CD4-positive, alpha-beta memory T cell (primary cell): ENCODE measurements at places on chromosomes 3 and 15. TPM values are rescaled to one million over a fixed set of nuclear protein-coding genes. Genes with fewer than 3 reads are reported as not detected.

DNA sequence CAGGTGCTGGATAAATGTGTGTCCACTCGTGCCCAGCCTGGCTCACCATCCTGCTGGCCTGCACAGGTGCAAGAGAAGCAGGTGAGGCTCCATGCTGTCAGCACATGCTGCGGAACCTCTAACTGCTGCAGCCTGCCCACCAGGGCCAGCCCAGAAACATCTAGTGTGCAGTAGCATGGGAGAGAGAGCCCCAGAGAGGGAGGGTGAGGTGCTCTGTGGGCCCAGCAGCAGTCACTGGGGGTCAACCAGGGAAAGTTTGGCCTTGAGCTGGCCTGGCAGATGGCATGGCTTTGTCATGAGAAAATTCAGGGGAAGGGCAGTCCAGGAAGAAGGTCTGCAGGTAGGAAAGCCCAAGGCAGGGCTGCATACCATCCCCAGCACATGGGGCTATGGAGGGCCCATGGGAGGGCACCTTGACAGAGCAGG lies 18.2 kb upstream of the PRR23E start:
- no peaks in the 10 kb centered on the region for H3K36me3 ChIP-seq
- H3K4me3 ChIP-seq: no peak overlapping the region
- H3K27me3 ChIP-seq: no peaks in the 10 kb centered on the region
- no peaks in the 10 kb centered on the region for H3K4me1 ChIP-seq

- H3K36me3 ChIP-seq: no peaks in the 10 kb centered on the region
- peaks cover 9% of the 10 kb centered on the region for H3K4me1 ChIP-seq
- H3K27ac ChIP-seq: no peak overlapping the region
Measured at GRCh38 chr15:32716216-32716914, 1.4 kb upstream of the GREM1 start.

GRCh38 chr15:50244153-50244552 lies 21.4 kb downstream of the HDC start:
- no peaks in the 10 kb centered on the region for H3K27me3 ChIP-seq
- peaks cover 17% of the 10 kb centered on the region for H3K4me1 ChIP-seq
- H3K27ac ChIP-seq: no peak overlapping the region
- no peak for DNase-seq
- no peaks in the 10 kb centered on the region for H3K36me3 ChIP-seq
- H3K4me3 ChIP-seq: no peak overlapping the region

DNA sequence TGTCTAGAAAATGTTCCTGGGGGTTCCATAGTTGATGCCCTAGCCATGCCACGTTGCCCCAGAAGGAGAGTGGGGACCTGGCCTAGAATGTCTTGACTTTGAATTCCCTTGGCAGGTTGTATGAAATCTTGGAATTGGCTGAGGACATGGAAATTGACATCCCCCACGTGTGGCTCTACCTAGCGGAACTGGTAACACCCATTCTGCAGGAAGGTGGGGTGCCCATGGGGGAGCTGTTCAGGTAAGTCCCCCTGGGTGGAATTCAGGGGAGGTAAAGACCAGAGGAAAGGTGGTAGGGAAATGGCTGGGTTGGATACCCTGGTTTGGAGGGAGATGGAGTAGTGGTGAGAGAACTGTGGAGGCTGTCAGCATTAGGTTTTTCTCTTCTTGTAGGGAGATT lies 8.9 kb upstream of the FAM131A start:
- DNase-seq: no peak
- H3K4me1 ChIP-seq: no peaks in the 10 kb centered on the region

- no peak for DNase-seq
- H3K36me3 ChIP-seq: no peaks in the 10 kb centered on the region
- H3K27ac ChIP-seq: no peak overlapping the region
- H3K4me3 ChIP-seq: no peak overlapping the region
Measured at GRCh38 chr3:157692468-157692867, 189.3 kb upstream of the VEPH1 start.

CIDEC gene
- not detected for total RNA-seq

DNA sequence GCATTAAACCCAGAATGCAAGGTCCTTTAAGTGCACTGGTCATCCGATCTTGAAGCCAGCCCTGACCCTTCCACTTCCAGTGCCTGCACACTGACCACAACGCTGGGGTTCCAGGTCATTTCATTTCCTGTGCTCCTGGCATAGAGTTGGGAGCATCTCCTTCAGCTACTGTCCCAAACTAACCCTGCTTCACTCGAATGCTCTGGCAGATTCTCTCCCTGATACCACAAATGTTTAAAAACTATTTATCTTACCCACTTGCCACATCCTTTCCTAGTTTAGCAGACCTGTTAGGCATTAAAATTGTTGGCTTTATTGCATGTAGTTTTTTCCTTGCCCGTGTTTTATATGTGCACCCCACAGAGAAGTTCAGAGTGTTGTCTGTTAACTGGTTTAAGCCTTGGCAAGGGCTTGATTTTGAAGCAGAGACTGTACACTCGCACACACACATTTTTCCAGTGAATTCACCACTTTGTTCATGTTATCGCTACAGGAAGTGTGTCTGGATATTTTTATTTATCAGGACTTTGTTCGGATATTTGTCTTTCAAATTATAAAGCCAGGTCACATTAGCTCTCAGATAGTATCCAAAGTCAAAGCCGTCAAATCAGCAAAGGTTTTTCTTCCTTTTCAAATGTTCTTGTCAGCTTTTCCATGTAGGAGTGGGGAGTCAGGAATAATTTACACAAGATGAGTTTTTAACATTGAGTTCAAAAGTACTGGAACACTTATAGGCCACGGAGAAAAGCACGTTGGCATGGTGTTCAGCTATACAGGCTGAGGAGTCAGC lies 77.3 kb downstream of the ABI3BP start:
- no peaks in the 10 kb centered on the region for H3K4me1 ChIP-seq
- H3K36me3 ChIP-seq: no peaks in the 10 kb centered on the region
- H3K27me3 ChIP-seq: no peaks in the 10 kb centered on the region
- no peak overlapping the region for H3K4me3 ChIP-seq
- no peak overlapping the region for H3K27ac ChIP-seq

- H3K4me1 ChIP-seq: no peaks in the 10 kb centered on the region
- no peak for DNase-seq
- H3K27ac ChIP-seq: no peak overlapping the region
- H3K27me3 ChIP-seq: no peaks in the 10 kb centered on the region
- no peaks in the 10 kb centered on the region for H3K36me3 ChIP-seq
- H3K4me3 ChIP-seq: no peak overlapping the region
Measured at GRCh38 chr15:70826634-70827033, 27.3 kb downstream of the LARP6 start.

LYSMD2 gene
- total RNA-seq: 35.2 TPM

RTP1 gene
- total RNA-seq: not detected

BNC1 gene
- total RNA-seq: not detected

DNA sequence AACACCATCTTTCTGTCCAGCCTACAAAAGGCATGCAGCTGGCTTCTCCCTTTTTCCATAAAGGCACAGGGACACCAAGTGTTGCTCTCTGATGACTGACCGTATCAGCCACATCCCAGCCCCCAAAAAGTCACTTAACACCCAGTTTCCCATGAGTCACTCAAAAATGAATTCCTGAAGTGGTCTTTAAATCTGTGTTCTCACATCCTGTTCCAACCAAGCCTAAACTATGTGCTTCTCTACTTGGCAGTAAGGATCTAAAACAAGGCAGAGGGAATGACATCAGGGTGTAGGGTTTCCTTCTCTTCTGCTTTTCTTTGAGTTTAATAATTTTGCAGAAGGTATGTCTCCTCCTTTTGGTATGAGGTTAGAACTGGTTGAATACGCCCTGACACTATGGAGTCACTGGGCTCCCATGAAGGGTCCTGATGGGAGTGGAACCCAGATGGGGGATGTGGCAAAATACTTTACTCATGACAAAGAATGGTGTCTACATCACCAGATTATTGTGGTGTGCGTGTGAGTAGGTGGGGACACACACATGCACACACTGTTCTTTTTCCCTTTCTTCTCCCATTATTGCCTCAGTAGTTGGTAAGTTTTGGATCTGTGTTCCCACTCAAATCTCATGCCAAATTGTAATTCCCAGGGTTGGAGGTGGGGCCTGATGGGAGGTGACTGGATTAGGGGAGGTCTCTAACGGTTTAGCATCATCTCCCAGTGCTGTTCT lies 35.6 kb upstream of the CCK start:
- H3K4me3 ChIP-seq: no peak overlapping the region
- peaks cover 4% of the 10 kb centered on the region for H3K27me3 ChIP-seq
- no peak overlapping the region for H3K27ac ChIP-seq

DNA sequence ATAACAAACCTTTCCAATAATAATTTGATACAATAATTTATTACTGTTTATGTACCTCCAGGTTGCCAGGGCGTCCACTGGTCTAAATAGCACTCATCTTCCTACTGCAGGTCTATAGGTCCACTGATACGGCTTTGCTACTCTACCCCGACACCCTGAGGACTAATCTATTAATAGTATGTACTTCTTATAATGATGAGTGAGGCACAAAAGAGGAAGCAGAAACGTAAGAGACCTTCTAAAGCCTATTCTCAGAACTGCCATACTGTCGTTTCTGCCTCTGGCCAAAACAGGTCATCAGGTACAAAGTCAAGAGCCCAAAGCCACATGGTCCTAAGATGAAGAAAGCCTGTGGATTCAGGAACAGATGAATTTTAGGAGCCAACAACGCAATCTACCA lies 163.2 kb upstream of the GRM7 start:
- H3K4me3 ChIP-seq: no peak overlapping the region
- DNase-seq: no peak
- no peaks in the 10 kb centered on the region for H3K36me3 ChIP-seq
- no peak overlapping the region for H3K27ac ChIP-seq
- no peaks in the 10 kb centered on the region for H3K27me3 ChIP-seq

GRCh38 chr15:64430000-64430735 lies 30.2 kb upstream of the ZNF609 start:
- H3K27me3 ChIP-seq: no peaks in the 10 kb centered on the region
- H3K4me3 ChIP-seq: peak overlapping the region; percentile 25
- peaks cover 3% of the 10 kb centered on the region for H3K36me3 ChIP-seq
- peaks cover 47% of the 10 kb centered on the region for H3K4me1 ChIP-seq

- no peak within 1 kb of the TSS for H3K4me3 ChIP-seq
- no peak within 1 kb of the TSS for H3K27ac ChIP-seq
- peaks cover 24% of the 10 kb centered on the region for H3K4me1 ChIP-seq
- peak; percentile 43 for DNase-seq
- H3K27me3 ChIP-seq: peaks cover 58% of the 10 kb centered on the region
Measured at GRCh38 chr15:52790169-52790708, at the start of gene ONECUT1. TSS of gene ONECUT1 (minus strand) at chr15:52790336. CDS start at chr15:52789884, 452 bp downstream.

GRCh38 chr3:45226206-45226915 lies at the start of gene TMEM158:
TSS of gene TMEM158 (minus strand) at chr3:45226287. CDS start at chr3:45226027, 260 bp downstream.
- peak; percentile 48 for DNase-seq
- H3K36me3 ChIP-seq: no peaks in the 10 kb centered on the region
- peaks cover 46% of the 10 kb centered on the region for H3K27me3 ChIP-seq
- H3K4me1 ChIP-seq: peaks cover 11% of the 10 kb centered on the region
- H3K4me3 ChIP-seq: no peak within 1 kb of the TSS

SMAD6 gene
- total RNA-seq: 0.11 TPM

- H3K27me3 ChIP-seq: no peaks in the 10 kb centered on the region
- no peak overlapping the region for H3K27ac ChIP-seq
- no peaks in the 10 kb centered on the region for H3K4me1 ChIP-seq
- H3K4me3 ChIP-seq: no peak overlapping the region
- no peaks in the 10 kb centered on the region for H3K36me3 ChIP-seq
Measured at GRCh38 chr15:95132774-95133173, 901.4 kb downstream of the MCTP2 start.

DNA sequence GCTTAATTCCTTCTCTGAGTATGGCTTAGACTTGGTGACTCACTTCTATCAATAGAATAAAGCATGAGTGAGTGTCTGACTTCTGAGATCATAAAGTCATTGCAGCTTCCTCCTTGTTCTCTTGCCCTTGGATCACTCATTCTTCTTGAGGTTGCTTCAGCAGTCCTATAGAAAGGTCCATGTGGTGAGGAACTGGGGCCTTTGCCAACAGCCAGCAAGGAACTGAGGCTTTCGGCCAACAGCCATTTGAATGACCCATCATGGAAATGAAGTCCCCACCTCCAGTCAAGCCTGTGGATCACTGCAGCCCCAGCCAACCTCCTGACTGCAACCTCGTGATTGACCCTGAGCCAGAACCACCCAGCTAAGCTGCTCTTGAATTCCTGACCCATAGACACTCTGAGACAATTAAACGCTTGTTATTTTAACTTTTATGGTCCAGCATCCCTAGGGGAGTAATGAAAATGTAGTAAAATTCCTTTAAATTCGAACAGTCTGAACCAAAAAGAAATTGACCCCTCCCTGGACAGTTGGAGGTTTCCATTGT lies 84.5 kb downstream of the WDR76 start:
- H3K4me1 ChIP-seq: no peaks in the 10 kb centered on the region
- H3K27me3 ChIP-seq: no peaks in the 10 kb centered on the region
- H3K4me3 ChIP-seq: no peak overlapping the region
- no peak overlapping the region for H3K27ac ChIP-seq
- no peaks in the 10 kb centered on the region for H3K36me3 ChIP-seq

GRCh38 chr3:185399737-185400667 lies 37.1 kb downstream of the MAP3K13 start:
- H3K27me3 ChIP-seq: no peaks in the 10 kb centered on the region
- no peak overlapping the region for H3K4me3 ChIP-seq
- H3K4me1 ChIP-seq: no peaks in the 10 kb centered on the region
- H3K36me3 ChIP-seq: no peaks in the 10 kb centered on the region

DNA sequence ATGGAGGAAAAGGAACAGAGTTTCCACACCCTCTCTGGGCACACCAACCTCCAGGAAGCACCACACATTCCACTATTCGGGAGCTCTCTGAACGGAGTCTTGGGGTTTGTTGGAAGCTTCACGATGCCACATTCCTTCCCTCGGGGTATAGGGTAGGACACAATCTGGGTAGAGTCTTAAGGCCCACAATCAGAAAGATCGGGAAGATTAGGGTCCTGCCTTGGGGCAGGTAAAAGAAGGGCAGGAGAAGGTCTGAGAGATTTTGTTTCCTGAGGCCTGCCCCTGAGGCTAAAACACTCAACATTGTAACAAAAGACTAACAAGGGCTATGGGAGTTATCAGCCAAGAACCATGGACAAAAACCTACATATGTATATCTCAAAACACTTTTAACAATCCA lies 89.2 kb upstream of the RAP2B start:
- no peak for DNase-seq
- H3K27ac ChIP-seq: no peak overlapping the region
- H3K4me3 ChIP-seq: no peak overlapping the region
- H3K36me3 ChIP-seq: no peaks in the 10 kb centered on the region
- no peaks in the 10 kb centered on the region for H3K27me3 ChIP-seq
- no peaks in the 10 kb centered on the region for H3K4me1 ChIP-seq

- no peak overlapping the region for H3K4me3 ChIP-seq
- DNase-seq: no peak
- H3K27me3 ChIP-seq: no peaks in the 10 kb centered on the region
- H3K36me3 ChIP-seq: no peaks in the 10 kb centered on the region
Measured at GRCh38 chr15:76846782-76847181, 58.4 kb downstream of the SCAPER start.

DNA sequence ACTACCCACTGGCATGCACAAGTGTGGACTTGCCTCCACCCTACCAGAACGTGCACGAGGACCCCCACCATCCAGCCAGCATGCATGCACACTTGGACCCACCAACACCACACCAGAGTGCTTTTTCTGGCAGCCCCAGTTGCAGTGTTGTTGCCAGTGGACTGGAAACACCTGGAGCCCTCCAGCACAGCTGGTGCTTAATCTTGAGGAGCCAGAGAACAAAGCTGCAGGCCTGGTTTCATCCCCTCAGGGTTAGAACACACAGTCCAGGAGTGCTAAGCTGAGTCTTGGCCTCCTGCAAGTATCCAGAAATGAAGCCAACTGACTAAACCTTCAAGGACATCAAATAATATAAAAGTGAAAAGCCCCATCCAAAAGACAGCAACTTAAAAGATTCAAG lies 888.0 kb downstream of the NTRK3 start:
- H3K27ac ChIP-seq: no peak overlapping the region
- H3K27me3 ChIP-seq: no peaks in the 10 kb centered on the region
- H3K36me3 ChIP-seq: no peaks in the 10 kb centered on the region
- no peak overlapping the region for H3K4me3 ChIP-seq
- H3K4me1 ChIP-seq: no peaks in the 10 kb centered on the region
- no peak for DNase-seq
